ENCODE measurements at places on chromosomes 5 and 9.

DNA sequence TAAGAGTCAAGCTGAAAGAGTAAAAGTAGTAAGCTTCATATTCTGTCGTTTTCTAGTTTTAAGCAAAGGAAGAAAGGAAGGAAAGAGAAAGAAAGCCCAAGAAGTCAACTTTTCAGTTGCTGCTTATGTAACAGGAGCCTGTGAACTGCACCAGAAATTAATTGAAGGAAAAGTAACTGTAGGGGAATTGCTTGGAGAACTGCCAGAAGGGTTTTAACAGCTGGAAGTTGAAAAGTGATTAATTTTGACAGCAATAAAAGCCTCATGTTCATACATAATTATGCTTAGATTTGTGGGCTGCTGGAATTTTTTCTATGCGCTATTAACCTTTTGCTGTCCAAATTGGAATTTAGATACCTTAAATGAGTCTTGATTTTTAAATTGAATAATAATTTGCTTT is 255.7 kb downstream of the ENC1 start:
- DNase-seq, result peak; percentile 7

DNA sequence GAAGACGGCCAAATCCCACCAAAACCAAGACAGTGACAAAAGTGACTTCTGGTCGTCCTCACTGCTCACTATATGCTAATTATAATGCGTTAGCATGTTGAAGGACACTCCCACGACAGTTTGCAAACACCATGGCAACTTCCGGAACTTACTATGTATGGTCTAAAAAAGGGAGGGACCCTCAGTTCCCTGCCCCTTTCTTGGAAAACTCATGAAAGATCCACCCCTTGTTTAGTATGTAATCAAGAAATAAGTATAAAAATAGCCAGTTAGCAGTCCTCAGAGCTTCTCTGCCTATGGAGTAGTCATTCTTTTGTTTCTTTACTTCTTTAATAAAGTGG is 9.5 kb downstream of the FCN2 start:
- no peak for DNase-seq

- no peak for DNase-seq
Observed at GRCh38 chr5:1209896-1210776, 8.7 kb downstream of the SLC6A19 start.

GRCh38 chr5:103254921-103255320 is 3.6 kb upstream of the MACIR start:
- no peak for DNase-seq

GRCh38 chr5:153968761-153969562 is 69.7 kb downstream of the FAM114A2 start:
- no peak for DNase-seq

GRCh38 chr5:136030956-136031611 is 2.3 kb downstream of the TGFBI start:
- DNase-seq, result peak; percentile 84

- DNase-seq, result no peak
Observed at GRCh38 chr5:135587721-135588663, 9.2 kb upstream of the CXCL14 start.

GRCh38 chr9:112705768-112706427 is 12.0 kb downstream of the INIP start:
- peak; percentile 14 for DNase-seq

Measured in SK-N-SH (cell line).